ENCODE measurements at places on chromosomes 2 and 18.
A peak's percentile ranks its signal among the peaks of the same experiment; 100 is the strongest.

GRCh38 chr2:229679393-229680125 is 34.8 kb downstream of the DNER start:
- no peak for DNase-seq

DNA sequence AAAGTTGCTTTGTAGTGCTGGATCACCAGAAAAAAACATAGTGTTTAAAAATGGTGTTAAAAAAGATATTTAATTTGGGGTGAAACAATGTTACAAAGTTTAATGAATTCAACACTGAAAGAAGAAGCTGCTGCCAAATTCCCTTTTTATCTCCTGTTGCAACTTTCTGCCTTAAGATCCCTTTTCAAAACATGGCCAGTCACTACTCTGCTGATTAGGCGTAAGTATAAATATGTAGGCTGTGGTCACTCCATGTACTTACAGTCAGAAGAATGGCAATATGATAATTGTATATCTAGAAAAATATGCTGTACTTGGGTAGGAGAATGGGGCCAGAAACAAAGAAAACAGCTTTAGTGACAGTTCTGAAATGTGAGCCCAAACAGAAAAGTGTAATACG is 123.5 kb upstream of the ZBTB14 start:
- no peak for DNase-seq

DNA sequence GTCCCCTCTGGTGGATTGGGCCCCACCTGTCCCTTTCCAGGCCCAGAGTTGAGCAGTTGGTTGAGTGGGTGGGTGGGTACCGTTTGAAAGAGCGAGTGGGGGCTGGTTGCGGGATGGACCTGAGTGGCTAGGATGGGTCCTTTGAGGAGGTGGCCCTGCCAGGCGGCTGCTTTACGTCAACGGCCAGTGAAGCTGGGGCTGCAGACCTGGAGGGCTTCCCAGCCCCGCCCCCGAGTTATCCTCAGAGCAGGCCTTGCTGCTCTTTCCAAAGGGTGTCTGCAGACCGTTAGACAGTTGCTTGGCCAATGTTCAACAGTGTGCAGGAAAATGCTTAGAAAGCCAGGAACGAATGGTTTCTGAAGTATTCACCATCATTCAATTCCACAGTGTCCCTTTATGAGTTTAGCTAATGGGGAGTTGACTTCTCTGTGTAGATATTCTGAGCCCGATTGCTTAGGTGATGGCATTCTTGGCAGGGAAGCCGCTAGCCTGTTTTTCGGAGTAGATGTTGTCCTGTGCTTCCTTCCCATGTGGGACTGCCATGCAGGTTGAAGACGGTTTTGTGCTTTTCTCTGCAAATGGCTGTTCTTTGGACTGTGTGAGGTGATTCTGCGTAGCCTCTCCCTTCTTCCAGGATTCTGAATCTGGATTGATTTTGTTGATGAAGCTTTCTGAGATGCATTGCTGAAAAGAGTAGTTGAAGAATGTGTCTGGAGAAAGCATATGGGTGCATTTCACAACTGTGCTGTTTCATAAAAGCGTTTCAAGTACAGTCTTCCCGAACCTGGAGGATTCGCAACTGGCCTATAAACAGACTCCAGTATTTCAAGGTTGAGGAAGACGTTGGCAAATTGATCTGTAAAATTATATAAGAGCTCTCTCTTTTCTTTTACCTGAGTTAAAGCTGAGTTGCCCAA is 45.8 kb downstream of the LDLRAD4 start:
- DNase-seq, result no peak

GRCh38 chr2:64105670-64106461 is 38.4 kb downstream of the PELI1 start:
- DNase-seq, result peak; percentile 1

DNA sequence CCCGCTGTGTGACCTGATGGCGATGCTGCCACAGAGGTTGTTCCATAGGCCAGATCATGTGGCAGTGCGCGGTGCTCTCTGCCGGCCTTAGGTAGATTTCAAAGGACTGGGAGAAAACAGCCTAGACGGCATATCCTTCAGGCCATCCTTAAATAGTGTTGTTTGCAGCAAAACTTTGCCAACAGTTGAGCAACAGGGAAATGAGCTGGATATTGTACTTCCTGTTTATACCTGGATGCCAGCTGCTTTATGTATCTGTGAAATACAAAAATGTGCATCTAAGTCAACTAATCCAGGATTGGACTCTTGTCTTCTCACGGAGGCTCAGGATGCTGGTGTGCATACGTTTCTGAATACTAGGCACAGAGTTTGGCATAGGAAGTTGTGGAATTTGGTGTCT is 107.1 kb downstream of the EML6 start:
- no peak for DNase-seq

DNA sequence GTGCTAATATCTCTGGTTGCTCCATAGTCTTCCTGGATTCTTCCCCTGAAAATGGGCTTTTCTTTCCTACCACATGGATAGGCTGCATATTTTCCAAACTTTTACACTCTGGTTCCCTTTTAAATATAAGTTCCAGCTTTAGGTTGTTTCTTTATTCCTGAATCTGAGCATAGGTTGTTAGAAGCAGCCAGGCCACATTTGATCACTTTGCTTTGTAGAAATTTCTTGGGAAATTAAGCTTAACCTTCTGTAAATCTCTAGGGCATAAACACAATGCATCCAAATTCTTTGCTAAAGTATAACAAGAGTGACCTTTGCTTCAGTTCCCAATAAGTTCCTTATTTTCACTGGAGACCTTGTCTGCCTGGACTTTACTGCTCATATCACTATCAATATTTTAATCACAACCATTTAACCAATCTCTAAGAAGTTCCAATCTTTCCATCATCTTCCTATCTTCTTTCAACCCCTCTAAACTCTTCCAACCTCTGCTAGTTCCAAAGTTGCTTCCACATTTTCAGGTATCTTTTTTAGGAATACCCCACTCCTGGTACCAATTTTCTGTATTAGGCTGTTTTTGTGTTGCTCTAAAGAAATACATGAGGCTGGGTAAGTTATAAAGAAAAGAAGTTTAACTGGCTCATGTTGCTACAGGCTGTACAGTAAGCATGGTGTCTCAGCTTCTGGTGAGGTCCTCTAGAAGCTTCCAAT is 389.6 kb upstream of the HS6ST1 start:
- DNase-seq, result no peak

GRCh38 chr18:58993260-58993659 is 128.6 kb downstream of the ZNF532 start:
- DNase-seq, result no peak

DNA sequence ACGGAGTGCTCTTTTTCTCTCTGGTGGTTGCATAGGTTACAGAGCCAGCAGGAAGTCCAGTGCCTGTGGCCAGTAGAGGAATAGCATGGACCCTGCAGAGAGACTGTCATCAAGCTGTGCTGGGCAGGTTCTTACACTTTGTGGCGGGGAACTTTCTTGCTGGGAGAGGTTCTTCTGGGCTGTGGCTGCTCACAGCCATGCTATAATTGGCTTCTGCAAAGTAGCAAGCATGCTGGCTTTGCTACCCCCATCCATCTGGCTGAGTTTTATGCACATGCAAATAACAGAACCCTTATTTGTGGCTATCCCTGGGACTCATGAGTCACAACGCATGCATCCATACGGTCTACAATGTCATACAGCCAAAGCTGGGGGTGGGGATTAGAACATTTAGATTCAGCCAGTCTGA is 68.9 kb downstream of the PLCL1 start:
- no peak for DNase-seq

- no peak for DNase-seq
Measured at GRCh38 chr2:28565720-28566295, 69.9 kb downstream of the PLB1 start.

DNA sequence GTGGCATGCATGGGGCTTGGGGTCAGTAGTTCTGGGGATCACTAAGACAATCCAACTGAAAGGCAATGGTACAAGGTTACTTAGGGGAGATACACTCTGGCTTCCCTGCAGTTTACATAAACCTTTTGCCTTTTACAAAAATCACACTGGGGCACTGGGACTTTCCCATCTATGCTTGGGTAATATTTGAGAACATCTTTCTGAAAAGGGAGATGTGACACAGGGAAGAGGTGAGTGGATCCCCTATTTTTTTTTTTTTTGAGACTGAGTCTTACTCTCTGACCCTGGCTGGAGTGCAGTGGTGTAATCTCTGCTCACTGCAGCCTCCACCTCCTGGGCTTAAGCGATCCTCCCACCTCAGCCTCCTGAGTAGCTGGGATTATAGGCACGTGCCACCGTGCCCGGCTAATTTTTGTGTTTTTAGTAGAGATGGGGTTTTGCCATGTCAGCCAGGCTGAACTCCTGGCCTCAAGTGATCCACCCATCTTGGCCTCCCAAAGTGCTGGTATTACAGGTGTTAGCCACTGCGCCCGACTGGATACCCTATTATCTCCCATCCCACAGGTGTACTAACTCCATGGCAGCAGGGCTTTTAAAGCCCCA is 82.8 kb upstream of the DNMT3A start:
- no peak for DNase-seq

- DNase-seq, result no peak
Measured at GRCh38 chr2:215973954-215974699, 39.2 kb downstream of the MREG start.

Data from NCI-H2227 treated with DMSO at 0.1 percent for 48 hours (cell line).